ENCODE measurements at places on chromosomes 7 and 10.
A peak's percentile ranks its signal among the peaks of the same experiment; 100 is the strongest.

- DNase-seq, result no peak
Observed at GRCh38 chr7:133118261-133118660, 36.4 kb upstream of the CHCHD3 start.

GRCh38 chr7:101303102-101303701, 18.4 kb downstream of the IFT22 start:
- no peak for DNase-seq

DNA sequence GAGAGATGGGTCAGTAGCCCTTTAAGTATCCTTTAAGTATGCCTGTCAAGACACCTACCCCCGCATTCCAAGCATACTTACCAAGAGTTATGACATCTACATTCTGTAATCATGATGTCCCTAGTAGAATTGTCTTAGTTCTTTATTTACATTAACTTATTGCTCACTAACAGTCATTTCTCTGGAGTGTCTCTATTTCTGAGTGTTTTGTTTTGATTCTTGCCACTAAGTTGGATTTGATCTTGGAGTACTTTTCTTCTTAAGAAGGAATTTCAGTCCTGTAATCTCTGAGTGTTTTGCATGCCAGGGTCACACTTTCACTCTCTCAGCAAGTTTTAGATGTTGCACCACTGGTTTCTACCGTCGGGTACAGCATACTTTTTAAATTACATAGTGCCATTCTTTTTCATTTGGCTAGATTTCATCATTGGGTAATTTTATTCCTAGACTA, 1053.9 kb downstream of the KCNMA1 start:
- DNase-seq, result no peak

DNA sequence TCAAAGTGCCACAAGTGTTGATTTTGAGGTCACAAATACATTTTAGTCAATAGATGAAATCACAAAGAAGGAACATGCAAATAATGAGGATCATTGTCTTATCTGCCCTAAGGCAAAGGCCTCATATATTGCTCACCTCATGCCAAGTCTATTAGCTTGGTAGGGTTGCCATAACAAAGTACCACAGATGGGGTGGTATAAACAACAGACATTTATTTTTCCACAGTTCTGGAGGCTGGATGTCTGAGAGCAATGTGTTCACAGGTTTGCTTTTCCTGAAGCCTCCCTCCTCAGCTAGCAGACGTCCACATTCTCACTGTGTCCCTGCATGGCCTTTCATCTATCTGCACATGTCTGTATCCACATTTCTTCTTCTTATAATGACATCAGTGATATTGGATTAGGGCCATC, 59.6 kb downstream of the RELN start:
- no peak for DNase-seq

DNA sequence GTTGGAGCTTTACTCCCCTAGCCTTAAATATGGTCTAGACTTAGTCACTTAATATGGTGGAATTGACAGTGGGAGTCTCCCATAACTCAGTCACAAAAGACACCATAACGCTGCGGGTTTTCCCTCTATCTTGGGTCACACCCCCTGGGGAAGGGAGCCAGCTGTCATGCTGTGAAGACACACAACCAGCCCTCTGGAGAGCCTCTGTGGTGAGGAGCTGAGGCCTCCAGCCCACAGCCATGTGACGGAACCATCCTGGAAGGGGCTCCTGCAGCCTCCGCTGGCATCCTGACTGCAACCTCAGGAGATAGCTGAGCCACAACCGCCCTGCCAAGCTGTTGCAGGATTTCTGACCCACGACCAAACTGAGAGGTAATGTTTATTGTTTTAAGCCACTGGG, 37.9 kb downstream of the PAXIP1 start:
- no peak for DNase-seq

- no peak for DNase-seq
Observed at GRCh38 chr7:38880035-38880434, 29.0 kb downstream of the VPS41 start.

GRCh38 chr10:69295027-69295636, 16.8 kb downstream of the HK1 start:
- DNase-seq, result no peak

DNA sequence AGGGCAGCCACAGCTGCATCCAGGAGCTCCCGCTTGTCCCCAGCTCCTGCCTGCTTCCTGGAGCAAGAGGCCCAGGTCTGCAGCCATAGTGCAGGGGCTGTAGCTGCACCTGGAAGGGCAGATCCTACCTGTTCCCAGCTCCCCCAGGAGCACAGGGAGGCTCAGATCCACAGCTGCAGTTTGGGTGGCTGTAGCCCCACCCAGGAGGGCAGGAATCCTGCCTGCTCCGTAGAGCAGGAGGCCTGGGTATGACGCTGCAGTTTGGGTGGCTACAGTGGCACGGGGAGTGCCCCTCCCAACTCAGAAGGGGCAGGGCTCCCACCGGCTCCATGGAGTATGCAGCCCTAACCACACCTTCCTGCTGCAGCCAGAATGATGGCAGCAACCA, 26.7 kb upstream of the CDCA7L start:
- no peak for DNase-seq

DNA sequence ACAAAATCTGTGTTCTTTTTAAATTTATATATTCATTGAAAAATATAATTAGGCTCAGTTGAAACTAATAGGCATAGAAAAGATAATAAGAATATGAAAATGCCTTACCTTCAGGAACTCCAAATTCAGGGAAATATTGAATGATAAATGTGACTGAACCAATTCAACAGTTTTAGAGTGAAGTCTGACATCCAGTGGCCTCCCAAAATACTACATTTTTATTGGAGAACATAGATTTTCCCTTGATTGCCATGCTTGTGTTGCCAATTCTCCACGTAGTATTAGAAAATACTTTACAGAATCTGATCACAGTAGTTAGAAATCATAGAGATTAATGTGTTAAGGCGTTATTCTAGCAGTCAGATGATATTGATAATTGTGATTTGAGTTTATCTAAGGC, 1246.7 kb downstream of the GATA3 start:
- DNase-seq, result no peak

GRCh38 chr7:154953006-154953684, 49.8 kb downstream of the PAXIP1 start:
- peak; percentile 58 for DNase-seq

GRCh38 chr10:2714597-2714996, 352.8 kb upstream of the PFKP start:
- DNase-seq, result no peak
